Neural crest cell (in vitro differentiated cells): ENCODE measurements at places on chromosomes 1 and 21. TPM values are rescaled to one million over a fixed set of nuclear protein-coding genes. Genes with fewer than 3 reads are reported as not detected.

GRCh38 chr1:158564608-158565007, 5.8 kb downstream of the OR6P1 start:
- H3K4me3 ChIP-seq, result no peak overlapping the region
- H3K36me3 ChIP-seq, result no peaks in the 10 kb centered on the region
- H3K27ac ChIP-seq, result no peak overlapping the region
- DNase-seq, result no peak

DNA sequence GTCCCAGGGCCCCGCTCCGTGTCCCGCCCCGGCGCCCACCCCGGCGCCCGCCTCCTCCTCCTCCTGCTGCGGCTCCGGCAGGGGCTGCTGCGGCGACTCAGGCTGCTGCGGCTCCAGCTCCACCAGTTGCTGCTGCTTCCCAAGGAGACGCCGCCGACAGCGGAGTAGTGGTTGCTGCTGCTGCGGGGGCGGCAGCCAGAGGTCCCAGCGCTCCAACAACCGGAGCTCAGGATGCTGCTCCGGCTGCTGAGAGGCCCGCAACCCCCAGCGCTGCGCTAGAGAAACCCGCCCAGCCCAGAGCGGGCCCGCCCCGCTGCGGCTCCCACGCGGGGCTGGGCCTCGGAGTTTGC, 1.1 kb downstream of the CRCT1 start:
- no peak overlapping the region for H3K27ac ChIP-seq
- H3K4me1 ChIP-seq, result no peaks in the 10 kb centered on the region
- no peak for DNase-seq
- peaks cover 2% of the 10 kb centered on the region for H3K36me3 ChIP-seq
- H3K4me3 ChIP-seq, result no peak overlapping the region
- H3K27me3 ChIP-seq, result no peaks in the 10 kb centered on the region

- no peaks in the 10 kb centered on the region for H3K4me1 ChIP-seq
- H3K27ac ChIP-seq, result no peak overlapping the region
- no peak for DNase-seq
- no peaks in the 10 kb centered on the region for H3K36me3 ChIP-seq
- no peaks in the 10 kb centered on the region for H3K27me3 ChIP-seq
These were observed 88.3 kb upstream of the NGF start for GRCh38 chr1:115426231-115426771.

DNA sequence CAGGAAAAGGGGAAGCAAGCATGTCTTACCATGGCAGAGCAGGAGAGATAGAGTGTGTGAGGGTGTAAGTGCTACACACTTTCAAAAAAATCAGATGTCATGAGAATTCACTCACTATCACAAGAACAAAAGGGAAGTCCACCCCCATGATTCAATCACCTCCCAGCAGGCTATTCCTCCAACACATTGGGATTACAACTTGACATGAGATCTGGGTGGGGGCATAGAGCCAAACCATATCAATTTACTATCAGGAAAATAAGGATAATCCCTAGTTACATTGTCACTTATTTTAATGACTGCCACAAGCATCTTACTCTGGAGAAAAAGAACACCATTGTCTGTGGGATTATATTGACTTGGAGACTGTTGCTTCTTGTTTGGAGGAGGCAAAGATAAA, 66.1 kb upstream of the VANGL1 start:
- no peak overlapping the region for H3K4me3 ChIP-seq
- no peaks in the 10 kb centered on the region for H3K4me1 ChIP-seq
- H3K27me3 ChIP-seq, result peaks cover 5% of the 10 kb centered on the region
- H3K27ac ChIP-seq, result no peak overlapping the region
- DNase-seq, result no peak

SLC35F3 gene
- total RNA-seq, result 2.5 and 2.6 TPM in 2 replicates

SDHC gene
- 193 and 200 TPM in 2 replicates for total RNA-seq

GRCh38 chr1:42979896-42980800, 21.5 kb upstream of the SLC2A1 start:
- no peak for DNase-seq
- H3K4me1 ChIP-seq, result peaks cover 33% of the 10 kb centered on the region
- peak overlapping the region; percentile 19 for H3K27ac ChIP-seq
- no peak overlapping the region for H3K4me3 ChIP-seq

DNA sequence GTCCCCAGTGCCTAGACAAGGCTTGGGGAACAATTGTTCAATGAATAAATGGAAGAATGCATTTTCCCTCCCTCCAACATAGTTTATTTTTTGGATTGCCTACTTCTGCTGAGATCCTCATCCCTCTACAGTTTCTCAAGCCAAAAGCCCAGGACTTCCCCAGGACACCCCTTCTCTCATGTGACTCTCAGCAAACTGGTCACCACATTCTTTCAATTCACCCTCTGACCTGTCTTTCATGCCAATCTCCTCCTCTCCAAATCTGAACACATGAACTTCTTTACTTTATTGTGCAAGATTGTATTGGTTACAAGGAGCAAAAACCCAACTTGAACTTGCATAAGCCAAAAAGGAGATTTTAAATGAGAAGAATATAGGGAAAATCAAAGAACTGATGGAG, 103.2 kb upstream of the JUN start:
- DNase-seq, result no peak
- no peaks in the 10 kb centered on the region for H3K36me3 ChIP-seq
- H3K27me3 ChIP-seq, result no peaks in the 10 kb centered on the region
- peaks cover 14% of the 10 kb centered on the region for H3K4me1 ChIP-seq
- no peak overlapping the region for H3K27ac ChIP-seq

LYPD8 gene
- total RNA-seq, result not detected in 2 replicates
